Spleen (tissue), 13 donors: ENCODE measurements at places on chromosomes 4 and X.

DNA sequence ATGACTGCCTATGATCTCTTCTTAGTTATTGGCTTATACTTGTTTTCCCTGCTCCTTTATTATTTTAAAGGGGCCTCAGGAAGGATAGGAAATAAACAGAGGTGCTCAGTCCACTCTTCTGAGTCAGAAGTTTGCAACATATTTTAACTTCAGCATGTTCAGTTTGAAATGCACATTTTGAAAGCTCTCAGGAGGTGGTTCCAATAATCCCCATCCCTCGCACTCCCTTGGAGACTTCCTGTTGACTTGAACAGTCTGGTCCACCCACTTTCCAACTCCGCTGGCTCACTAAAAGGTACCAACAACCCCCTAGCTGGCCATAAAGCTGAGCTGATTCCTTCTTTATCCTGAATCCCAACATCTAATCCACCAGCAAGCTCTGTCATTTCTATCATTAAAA lies 78.3 kb upstream of the DUSP21 start:
- H3K4me3 ChIP-seq: no peak overlapping the region
- H3K27ac ChIP-seq: no peak overlapping the region
- DNase-seq: no peak
- H3K4me1 ChIP-seq: no peaks in the 10 kb centered on the region
- no peaks in the 10 kb centered on the region for H3K27me3 ChIP-seq

- DNase-seq: no peak
- no peaks in the 10 kb centered on the region for H3K27me3 ChIP-seq
- H3K27ac ChIP-seq: no peak overlapping the region
- peaks cover 37% of the 10 kb centered on the region for H3K36me3 ChIP-seq
- no peak overlapping the region for H3K4me3 ChIP-seq
- H3K4me1 ChIP-seq: peaks cover 31% of the 10 kb centered on the region
These were observed 56.9 kb downstream of the CPLX1 start for GRCh38 chr4:768995-769394.

DNA sequence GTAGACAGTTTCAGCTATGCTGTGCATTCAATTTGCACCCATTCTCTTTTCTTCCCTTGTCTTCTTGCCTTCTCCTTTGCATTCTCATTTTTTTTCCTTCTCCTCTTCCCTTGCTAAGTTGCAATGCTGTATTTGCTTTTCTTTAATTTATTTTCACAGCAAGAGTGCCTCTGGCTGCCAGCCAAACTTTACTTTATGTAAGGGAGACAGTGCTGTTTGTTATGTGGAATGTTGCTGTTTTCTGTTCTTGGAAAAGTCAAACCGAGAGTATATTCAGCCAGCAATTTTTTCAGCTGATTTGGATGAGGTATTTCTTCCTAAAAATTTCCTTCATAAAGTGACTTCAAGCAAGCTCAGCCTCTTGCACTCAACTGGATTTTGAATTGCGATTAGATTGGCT lies 1293.4 kb downstream of the ARAP2 start:
- no peak overlapping the region for H3K4me3 ChIP-seq
- H3K27me3 ChIP-seq: no peaks in the 10 kb centered on the region
- H3K36me3 ChIP-seq: no peaks in the 10 kb centered on the region
- no peaks in the 10 kb centered on the region for H3K4me1 ChIP-seq

DNA sequence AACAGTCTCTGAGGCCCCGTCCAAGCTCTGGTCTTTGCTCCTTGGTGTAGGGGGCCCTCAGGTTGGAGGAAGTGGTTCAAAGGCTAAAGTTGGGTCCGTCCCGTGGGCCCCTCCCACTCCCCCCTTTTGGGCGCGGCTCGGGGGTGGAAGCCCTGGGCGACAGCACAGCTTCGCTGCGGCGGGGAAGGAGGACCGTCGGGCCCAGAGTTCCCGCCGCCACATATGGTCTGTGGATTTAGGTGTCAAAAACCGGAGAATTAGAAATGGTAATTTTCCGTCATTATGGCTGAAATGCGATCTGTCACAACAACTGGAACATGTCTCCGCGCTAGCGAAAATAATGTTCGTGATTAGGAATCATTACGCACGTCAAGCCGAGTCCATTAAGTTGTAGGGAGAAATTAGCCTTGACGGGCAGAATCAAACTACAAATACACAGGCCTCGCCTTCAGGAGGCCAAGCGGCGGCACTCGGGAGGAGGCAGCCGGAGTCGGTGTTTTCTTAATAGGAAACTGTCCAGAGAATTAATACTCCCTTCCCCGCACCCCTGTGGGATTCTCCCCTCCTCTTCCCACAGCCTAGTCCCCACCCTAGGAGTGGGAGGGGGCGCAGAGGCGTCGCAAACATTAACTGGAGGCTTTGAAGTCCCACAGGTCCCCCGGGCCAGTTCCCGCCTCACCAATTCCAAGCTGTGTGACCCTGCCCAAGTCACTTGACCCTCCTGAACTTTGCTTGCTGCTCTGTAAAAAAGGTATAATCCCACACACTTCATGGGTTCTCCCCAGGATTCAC lies 15.0 kb downstream of the NKX3-2 start:
- H3K4me3 ChIP-seq: no peak overlapping the region
- DNase-seq: no peak
- H3K27me3 ChIP-seq: peaks cover 9% of the 10 kb centered on the region
- no peak overlapping the region for H3K27ac ChIP-seq
- no peaks in the 10 kb centered on the region for H3K36me3 ChIP-seq
- H3K4me1 ChIP-seq: no peaks in the 10 kb centered on the region

DNA sequence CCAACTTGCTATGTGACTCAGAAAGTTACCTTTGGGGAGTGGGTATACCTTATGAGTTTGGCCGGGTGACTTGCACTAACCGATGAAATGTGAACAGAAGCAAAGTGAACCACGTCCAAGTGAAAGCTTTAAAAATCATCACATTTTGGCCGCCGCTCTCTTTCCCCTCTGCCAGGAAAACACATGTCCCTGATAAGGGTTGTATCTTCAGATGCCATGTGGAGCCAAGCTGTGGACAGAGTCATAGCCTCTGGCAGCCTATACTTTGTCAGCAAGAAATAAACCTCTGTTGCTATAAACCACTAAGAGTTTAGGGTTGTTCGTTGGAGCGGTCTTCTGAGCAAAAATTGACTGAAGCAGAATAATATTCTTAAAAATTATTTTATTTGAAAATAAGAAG lies 92.3 kb downstream of the PRDM5 start:
- no peaks in the 10 kb centered on the region for H3K27me3 ChIP-seq
- no peak overlapping the region for H3K27ac ChIP-seq
- H3K4me3 ChIP-seq: no peak overlapping the region
- H3K4me1 ChIP-seq: no peaks in the 10 kb centered on the region
- DNase-seq: no peak
- H3K36me3 ChIP-seq: no peaks in the 10 kb centered on the region

DNA sequence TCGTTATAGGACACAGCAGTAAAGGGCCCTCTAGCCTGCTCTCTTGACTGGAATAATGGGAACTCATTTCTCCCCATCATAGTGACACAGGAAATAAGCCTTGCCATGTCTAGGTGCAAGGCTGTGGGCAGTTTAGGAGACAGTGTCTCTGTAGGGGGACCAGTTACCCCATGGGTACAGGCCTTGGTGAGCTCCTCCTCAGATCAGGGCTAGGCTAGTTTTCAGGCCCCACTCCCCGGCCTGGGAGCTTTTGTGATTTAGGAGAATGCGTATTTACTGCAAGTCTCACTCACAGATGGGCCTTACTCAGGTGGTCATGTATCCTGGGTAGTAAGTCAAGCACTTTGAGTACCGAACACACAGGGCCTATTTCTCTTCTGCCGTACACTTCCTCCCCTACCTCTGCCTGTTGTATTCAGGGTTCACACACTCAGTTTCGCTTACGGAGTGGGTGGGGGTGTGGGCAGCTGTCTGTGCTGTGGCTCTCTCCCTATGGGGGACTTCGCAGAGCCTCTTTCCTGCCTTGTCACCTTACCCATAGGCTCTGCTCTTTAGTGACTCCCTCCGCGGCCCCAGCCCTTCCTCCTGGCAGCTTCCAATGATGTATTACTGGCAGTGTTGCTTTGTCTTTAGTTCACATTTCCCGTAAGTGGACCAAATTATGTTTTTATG lies 34.2 kb downstream of the FAM193A start:
- no peaks in the 10 kb centered on the region for H3K27me3 ChIP-seq
- H3K4me1 ChIP-seq: peaks cover 83% of the 10 kb centered on the region
- peak; percentile 82 for DNase-seq
- no peaks in the 10 kb centered on the region for H3K36me3 ChIP-seq
- H3K27ac ChIP-seq: peak overlapping the region; percentile 72
